ENCODE measurements at places on chromosomes 6 and 20.

DNA sequence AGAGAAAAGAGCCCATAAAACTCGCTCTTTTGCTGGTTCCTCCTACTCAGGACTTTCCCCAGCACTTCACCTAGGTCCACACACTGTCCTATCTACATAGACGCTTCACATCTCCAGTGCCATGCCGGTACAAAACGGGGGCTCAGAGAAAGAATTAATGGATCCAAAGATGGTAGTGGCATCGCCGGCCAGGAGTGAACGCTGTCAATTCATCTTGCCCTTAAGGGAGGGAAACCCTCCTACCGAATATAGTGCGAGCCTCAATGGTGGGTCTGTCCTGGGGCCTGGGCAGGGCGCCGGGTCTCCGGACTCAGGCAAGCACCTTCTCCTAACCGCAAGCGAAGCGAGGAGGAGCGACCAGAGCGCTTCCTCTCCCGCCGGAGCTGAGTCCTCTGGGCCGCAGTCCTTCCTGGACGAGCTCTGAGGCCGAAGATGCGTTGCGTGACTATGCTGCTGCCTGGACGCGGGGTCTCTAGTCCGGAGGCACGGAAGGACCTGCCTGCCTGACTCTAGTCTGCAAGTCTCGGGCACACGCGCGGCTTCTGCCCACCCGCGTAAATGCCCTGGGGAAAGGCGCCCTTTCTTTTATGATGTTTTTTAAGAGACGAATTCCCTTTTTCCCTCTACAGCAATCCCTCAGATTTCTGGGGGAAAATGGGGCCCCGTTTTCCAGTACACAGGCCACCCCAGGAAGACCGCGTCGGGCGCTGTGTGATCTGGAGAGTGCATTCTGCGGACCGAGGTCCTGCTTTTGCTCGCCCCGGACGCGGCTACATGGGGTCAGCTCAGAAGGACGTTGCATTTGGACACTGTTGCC, 100.1 kb upstream of the PRDM1 start:
- DNase-seq: no peak

DNA sequence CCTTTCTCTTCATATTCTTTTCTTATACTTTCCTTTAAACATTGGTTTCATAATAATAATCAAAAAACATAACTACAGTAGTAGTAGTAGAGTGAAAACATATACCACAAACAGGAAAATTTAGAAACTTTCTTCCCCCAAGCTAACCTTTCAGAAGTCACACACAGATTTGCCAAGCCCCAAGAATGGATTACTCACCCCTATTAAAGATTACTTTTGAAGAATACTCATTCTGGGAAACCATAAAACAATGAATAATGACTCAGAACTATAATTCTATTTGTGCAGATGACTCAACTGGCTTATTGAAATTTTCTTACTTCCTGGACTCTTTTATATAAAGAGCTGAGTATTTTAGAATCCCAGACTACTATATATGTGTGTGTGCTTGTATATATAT, 119.4 kb upstream of the GJE1 start:
- peak; percentile 93 for DNase-seq

DNA sequence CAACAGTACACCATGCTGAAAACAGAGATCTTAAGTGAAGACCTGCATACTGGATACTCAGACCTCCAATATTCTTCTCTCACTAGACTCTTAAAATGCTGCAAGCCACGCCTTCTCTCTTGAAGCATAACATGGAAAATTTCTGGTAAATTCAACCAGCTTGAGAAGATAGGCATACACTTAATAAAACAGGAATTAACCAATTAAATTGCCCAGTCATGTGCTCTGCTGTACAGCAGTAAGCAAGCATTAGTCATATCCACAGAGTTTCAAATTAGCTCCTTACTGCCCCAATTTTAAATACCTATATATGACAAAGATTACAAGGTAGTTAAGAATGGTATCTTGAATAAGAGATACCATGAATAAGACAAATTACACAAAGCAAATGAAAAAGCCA, 53.8 kb downstream of the C6orf58 start:
- no peak for DNase-seq

DNA sequence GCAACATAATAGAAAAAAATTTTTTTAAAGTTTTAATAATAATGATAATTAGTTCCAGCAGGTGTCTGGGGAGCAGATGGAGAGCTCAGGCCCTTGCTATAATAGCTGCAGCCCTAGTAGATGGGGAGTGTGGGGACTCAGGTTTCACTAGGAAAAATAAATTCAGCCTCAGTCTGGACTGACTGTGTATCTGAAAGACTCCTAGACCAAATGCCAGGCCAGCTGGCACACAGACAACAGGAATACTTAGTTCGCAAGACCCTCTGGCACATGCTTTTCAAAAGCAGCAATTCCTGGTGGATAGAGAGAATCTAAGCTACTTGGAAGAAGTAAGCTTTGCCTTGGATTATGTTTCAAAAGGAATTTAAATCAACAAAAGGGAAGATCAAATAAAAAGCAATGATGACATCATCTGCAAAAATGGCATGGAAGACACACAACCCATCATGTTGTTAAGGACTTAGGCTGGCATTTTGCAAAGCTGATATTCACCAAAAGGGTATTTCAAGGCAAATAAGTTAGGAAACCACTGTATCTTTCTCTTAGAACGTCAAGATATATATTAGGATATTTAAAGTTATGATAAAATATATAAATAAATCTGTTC, 107.8 kb downstream of the RNGTT start:
- no peak for DNase-seq

DNA sequence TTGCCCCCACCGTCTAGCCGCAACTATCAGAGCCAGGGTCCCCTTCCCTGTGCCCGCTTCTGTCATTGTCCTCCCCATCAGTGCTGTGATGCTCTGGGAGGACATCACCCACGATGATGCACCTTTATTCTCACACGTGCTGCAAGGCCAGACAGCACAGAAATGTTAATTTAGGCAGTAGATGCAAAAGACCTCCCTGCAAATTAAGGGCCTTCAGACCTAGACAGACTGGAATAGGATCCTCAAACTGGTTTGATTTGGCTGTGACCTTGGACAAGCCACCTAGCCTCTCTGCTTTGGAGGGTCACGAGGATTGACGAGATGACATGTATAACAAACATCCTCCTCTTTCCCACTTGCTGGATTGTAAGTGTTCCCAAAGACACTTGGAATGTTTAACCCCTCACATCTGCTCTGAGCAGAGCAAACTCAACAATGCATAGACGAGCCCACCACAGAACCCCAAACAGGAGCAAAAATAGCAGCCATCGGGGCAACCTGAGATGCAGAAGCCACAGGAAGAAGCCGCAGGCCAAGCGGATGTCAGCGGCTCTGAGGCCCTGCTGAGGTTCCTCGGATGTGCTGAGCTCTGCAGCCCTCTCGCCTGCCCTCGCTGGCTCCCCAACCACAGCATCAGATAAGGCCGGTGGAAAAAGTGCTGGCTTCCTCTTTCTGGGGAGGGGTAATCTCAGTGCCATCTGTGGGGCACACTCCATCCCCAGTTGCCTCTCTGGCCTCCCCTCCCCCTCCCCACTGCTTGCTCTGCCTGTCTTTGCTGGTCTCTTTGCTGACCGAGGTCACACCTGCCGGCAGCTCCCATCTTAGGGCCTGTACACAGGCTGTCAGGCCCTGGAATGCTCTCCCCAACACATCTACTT, 35.3 kb downstream of the TOX2 start:
- peak; percentile 76 for DNase-seq

DNA sequence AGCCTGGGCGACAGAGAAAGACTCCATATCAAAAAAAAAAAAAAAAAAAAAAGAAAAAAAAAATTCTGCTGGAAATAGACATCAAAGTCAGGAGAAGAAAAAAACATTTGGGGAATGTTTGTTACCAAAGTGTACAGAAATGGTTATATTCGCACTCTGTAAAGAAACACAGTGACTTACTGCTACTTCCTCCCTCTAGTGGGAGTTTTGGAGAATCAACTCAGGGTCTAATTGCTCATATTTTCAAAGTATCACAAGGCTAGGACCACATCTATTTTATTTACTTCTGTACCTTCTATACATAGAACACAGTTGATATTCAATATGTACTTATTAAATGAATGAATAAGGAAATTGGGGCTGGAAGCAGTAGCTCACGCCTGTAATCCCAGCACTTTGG, 24.4 kb downstream of the ARG1 start:
- DNase-seq: no peak

DNA sequence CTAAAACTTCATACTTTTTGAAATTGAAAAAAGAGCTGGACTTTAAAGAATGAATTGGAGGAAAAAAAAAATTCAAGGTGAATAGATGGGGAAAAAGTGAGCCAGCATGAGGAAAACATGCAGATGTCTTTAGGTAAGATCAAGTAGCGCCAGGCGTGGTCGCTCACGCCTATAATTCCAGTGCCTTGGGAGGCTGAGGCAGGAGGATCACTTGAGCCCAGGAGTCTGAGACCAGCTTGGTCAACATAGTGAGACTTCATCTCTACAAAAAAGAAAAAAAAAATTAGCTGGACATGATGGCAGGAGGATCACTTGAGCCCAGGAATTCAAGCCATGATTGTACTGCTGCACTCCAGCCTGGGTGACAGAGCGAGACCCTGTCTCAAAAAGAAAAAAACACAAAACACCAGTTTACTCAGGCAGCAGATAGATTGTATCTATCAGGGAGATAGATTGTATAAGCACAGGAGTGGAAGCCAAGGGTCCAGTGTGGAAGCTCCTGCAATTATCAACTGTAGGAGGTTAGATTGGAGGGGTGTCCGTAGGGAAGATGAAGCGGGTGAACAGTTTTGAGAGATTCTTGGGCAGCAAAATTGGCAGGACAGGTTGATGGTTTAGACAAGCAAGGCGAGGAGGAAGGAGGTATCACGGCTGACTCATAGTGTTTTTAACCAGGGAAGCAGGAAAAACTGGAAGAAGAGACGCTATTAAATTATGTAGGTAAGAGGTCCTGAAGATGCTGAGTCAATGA, 97.6 kb upstream of the ZNF217 start:
- DNase-seq: peak; percentile 49

DNA sequence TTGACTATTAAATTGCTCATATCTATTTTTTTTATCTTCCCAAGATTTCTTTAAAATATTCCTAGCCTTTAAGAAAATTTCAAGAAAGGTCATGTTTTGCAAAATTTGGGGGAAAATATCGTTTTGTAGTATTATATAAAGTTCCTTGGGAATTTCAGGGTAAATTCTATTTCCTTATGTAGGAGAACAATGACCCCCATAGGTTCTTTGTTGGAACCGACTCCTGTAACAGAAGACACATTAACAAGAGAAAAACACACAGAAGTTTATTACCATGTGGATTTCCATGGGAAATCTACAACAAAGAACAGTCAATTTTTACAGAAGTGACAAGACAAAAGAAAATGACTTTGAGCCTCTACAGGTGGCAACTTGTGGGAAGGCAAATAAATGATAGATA, 68.1 kb downstream of the ADGB start:
- DNase-seq: no peak

DNA sequence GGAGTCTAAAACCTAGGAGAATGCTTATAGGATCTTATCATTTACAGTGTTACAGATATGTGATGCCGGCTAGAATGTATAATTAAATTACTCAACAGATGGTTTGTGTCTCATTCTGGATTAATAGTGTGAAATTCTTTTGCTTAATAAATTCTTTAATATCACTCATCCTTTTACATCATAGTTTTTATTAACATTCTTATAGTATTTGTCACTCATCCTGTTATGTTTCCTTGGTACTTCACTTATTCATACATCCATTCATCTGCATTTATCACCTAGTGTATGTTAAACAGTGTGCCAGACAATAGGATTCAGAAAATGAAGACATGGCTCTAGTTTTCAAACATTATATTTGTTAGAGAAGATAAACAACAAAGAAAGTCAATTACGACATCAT, 468.7 kb downstream of the FRK start:
- no peak for DNase-seq

DNA sequence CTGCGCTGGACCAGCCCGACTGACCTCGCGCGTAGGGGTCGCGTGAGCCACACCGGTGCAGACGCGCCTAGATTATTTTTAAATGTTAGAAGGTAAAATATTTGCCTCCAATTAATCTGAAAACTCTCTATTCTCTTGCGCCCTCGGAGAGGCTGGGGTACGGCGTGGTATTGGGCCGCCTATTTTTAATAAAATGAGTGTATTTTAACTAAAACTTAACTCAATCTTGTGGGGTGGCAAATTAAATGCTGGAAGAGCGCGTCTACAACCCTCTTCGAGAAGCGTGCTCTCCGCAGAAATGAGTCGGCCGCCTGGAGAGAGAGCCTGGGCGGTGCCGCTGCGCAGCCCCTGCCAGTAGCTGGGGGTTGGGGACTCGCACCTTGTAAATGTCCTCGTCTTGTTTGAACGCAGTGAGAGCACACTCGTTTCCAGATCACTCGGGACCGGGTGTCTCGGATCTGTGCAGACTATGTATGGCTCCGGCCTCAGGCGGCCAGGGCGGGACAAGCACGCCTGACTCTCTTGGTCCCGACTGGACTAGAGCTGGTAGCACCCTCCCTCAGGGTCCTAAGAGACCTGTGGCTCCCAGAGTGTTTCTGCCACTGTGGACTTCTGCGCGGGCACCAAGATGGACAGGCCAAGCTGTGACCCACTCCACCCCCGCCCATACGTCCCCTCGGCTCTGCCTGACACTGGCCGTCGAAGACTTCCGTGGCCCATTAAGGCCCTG, 2.0 kb upstream of the MAFB start:
- DNase-seq: no peak

DNA sequence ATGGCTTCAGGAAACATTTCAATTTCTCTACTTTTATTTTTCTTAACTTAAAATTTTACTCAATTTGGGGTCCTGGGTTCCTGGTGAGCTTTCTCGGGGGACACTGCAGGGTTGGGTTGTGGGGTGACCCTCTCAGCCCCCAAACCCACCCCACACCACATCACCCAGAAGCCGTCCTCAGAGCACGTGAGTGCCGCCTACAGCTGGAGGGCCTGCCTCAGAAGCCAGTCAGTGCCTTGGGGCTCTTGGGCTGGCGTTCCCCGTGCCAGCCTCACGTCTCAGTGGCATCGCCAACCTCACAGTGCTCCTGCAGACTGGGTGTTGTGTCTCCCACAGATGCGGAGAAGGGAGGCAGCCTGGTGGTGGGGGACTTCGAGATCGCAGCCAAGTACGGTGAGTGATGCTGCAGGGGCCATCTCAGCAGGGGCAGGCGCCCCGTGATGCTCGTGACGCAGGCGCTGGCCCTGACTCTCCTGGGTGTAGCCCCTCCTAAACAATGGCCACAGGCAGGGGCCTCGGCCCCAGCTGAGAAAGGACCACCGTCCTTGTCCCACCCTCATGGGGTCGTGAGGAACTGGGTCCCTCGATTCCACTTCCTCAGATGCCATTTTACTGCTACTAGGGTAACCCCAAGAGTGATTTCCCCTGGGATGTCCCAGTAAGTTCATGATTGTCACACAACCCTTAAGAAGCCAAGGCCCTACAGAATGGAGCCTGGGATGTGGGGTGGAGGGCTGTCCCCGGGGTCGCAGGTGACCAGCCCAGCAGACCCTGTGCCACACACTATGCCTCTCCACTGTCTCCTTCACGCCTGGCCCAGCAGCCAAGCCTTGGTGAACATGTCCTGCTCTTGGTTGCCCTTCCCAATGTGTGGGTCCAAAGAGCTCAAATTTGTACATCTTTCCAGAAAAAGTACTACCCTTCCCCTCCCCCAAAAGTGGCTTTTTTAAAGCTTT, 23.8 kb upstream of the PYGB start:
- DNase-seq: no peak

- DNase-seq: no peak
These were observed 27.8 kb downstream of the CHRNA4 start for GRCh38 chr20:63333241-63333836.

Data from A172 (cell line).